ENCODE measurements at places on chromosomes 7 and 10.

DNA sequence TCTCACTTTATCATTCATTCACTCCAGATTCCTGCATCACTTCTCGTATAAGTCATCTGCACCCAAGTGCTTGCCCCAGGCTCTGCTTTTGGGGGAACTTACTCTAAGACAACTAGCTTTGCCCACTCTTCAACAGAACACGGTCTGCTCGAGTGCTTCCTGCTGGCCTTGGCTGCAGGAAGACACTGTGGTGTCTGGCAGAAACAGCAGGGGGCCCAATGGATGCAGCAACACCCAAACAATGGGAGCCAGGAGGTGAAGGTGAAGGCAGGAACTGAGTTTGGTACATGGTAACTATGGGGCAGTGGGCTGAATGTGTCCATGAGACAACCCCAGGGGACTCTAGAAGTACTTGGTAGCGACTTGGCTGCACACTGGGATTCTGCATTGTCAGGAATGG lies 344.0 kb downstream of the REEP3 start:
- no peak for DNase-seq

- DNase-seq: no peak
Observed at GRCh38 chr7:112162784-112163506, 43.3 kb downstream of the DOCK4 start.

GRCh38 chr7:105642264-105642663 lies 61.0 kb upstream of the EFCAB10 start:
- DNase-seq: no peak

- no peak for DNase-seq
Observed at GRCh38 chr10:43402176-43402575, 6.8 kb downstream of the HNRNPF start.

DNA sequence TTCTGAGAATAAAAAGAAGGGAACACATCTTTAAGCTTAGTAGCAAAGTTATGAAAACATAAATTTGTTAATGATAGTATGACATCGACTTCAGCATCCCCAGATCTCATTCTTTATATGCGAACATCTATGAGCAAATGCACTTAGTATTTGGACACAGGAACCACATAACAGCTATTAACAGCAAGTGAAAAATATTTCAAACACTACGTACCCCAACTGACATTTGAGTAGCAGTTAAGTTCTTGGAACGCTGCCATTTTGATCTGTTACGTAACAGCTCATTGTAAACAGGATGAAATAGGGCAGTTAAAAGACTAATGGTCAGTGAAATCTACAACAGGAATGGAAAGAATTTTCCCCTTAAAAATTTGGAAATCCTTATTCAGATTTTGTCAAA lies 428.9 kb downstream of the TNS3 start:
- peak; percentile 87 for DNase-seq

DNA sequence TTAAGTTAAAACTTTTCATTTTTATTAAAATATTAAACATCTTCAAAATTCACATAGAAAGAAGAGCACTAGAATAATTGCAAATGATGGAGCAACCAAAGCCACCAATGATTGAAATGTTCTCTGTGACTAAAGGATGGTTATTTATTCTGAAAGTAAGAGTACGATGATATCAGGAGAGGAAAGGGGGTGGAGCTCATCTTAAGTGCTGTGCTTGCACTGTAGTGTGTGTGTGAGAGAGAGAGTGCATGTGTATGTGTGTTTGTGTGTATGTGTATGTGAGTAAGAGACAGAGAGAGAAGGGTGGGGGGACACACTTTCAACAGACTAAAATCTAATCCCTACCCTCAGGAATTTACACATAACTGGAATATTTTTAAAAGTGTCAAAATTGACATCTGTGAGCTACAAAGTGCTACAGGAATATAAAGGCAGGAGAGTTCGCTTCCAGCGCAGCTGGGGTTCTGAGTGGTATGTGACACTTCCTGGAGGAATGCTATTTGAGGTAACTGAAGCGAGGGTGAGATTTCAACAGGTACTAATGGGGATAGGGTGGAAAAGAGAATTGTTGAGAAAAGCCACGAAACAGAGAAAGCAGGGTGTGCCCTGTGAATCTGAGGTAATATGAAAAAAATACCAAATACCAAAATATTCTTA lies 57.2 kb upstream of the SMNDC1 start:
- peak; percentile 31 for DNase-seq

DNA sequence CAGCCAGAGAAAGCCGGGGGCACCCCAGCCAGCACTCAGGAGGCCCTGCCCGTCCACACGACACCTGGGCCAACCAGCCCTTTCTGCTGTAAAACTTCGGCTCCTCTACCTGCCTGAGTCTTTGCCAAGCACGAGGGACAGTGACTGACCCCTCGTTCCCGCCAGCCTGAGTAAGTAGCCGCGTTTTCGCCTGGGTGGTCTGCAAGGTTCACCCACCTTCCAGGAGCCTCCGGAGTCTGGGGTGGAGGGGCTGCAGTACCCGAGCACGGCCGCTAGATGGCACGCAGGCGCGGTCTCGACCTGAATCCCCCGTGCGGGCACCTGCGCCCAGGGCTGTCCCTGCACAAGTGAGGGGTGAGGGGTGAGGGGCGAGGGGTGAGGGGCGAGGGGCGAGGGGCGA lies 192.7 kb downstream of the PTPRN2 start:
- peak; percentile 20 for DNase-seq

DNA sequence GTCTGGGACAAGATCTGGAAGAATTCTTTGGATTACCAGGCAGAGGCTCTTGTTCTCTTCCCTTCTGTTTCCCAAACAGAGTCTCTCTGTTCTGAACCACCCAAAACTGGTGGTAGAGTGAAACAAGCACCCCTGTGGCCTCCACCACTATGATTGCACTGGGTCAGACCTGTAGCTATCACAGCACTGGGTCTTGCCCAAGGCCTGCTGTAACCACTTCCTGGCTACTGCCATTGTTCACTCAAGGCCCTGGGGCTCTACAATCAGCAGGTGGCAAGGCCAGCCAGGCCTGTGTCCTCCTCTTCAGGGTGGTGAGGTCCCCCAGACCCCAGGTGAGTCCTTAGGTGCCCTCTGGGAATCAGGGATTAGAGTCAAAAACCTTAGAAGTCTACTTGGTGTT lies 4.1 kb upstream of the LRRC17 start:
- no peak for DNase-seq

- no peak for DNase-seq
Observed at GRCh38 chr7:152537639-152538038, 101.8 kb upstream of the KMT2C start.

GRCh38 chr10:110069502-110069982 lies 61.8 kb downstream of the ADD3 start:
- peak; percentile 16 for DNase-seq

GRCh38 chr10:5915451-5915850 lies 25.4 kb downstream of the FBH1 start:
- no peak for DNase-seq

DNA sequence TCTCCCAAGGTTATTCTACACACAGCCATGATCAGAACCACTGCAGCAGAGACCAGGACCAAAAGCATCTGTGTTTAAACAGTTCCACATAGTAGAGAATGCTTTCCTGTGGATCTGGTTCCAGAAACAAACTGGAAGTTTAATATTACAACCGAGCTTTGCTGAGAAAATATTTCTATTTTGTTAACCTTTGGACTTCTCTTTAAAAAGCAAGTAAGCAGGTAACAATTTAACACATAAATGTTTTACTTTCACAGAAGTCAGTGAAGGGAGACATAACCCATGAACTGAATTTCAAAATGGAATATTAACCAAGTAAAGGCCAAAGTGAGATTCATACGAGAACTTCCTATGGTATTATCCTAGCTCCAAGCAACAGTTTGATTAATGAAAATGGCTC lies 98.6 kb upstream of the PHYHIPL start:
- DNase-seq: no peak

DNA sequence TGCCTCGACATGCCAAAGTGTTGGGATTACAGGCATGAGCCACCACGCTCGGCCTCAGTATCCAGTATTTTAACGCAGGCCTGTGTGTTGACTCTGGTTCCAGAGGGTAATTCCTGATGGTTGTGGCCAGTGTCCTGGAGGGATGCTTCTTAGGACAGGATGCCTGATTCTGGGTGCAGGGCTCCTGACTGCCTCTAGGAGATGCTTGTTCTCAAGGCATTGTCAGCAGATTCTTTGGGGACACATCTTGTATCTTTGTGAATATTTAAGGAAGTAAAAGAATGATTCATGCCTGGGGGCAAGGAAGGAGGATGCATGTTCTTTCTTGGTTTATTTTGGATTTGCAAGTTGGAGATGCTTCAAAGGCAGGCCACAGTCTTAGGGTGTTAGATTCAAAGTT lies 2.2 kb downstream of the ZDHHC4 start:
- DNase-seq: no peak

DNA sequence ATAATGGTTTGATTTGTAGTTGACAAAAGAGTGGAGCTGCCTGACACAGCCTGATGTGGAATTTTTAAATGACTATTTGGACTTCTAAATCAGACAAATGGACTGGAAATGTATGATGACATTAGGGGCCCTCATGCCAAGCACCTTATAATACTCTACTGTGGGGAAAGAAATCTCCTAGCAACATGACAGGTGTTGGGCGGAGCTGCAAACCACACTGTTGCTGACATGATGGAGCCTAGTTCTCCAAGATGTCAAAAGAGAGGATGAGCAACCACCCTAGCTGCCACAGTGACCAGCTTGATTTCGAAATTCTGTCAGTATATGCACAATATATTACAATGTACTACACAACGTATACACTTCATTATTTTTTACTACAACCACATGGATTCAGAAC lies 65.8 kb downstream of the RHOBTB1 start:
- no peak for DNase-seq

GRCh38 chr7:45511721-45512597 lies 62.2 kb upstream of the ADCY1 start:
- DNase-seq: no peak

DNA sequence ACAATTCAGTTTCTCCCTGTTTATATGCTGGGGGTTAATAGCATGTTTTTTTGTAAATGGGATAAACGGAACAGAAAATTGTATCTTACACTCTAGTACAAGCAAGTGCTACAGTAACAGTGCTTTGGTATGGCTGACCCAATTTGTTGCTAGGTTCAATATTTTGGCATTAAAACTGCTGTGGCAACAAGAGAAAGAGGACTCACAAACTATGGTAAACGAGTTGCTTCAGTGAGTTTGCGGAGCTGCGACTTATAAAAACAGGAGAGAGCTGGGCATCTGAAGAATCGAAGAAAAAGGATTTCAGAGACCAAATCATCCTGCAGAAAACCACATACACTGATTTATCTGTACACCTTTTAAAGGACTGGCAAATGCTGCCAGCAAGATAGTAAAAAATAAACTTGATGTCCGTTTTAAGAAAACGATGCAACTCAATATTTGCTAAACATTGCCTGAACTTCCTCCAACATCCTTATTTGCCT lies 2.2 kb downstream of the GLUD1 start:
- DNase-seq: peak; percentile 61

- peak; percentile 9 for DNase-seq
Observed at GRCh38 chr7:88090671-88091070, 129.2 kb downstream of the SRI start.

- no peak for DNase-seq
Observed at GRCh38 chr7:45575501-45576248, 1.5 kb downstream of the ADCY1 start.

GRCh38 chr7:17239683-17240521 lies 58.5 kb upstream of the AHR start:
- DNase-seq: peak; percentile 63

DNA sequence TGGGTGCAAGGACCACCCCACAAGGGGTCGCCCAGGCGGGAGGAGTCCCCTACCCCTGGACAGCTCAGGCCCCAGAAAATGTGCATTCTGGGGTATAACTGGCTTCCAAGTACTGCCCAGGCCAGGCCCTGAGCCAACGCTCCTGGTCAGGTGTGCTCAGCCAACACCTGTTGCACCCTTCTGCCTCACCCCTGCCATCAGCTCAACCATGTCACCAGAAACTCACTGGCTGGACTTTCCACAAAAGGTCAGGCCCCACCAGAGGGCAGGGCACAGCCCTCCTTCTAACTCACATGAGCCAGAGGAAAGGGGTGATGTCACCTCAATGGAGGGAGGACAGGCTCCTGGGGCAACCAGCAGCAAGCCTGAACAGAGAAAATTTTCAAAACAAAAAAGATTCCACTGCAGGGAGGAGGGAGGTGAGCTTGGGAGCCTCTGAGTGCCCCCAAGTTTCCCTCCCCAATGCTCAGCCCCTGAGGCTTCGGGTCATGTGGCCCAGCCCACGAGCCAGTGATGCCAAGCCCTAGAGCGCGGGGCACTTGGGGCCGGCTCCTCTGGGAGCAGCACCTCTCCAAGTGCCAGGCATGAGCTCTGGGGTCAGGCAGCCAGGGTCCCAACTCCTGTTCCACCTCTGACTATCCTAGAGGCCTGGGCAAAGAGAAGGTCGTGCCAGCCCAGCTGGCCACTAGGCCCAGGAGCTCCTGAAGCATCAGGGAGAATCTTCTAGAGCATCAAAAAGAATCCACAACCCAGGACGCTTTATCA lies 2.2 kb downstream of the OGDHL start:
- no peak for DNase-seq

DNA sequence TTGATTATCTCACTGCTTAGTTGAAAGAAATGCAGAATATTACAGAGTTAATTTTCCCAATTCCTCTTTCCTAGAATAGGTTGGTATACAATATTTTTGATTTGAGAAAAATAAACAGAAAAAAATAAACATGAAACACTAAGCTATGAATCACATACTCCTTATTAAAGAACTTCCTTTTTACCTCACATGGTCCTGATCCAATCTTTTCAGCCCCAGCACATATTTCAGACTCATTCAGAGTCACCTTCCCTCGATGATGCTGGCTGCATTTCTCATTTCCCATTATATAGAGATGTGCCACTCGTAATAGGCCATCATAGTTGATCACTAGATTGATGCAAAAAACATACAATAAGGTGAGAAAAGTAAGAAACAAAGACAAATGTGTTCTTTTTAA lies 64.6 kb downstream of the HGF start:
- DNase-seq: no peak

DNA sequence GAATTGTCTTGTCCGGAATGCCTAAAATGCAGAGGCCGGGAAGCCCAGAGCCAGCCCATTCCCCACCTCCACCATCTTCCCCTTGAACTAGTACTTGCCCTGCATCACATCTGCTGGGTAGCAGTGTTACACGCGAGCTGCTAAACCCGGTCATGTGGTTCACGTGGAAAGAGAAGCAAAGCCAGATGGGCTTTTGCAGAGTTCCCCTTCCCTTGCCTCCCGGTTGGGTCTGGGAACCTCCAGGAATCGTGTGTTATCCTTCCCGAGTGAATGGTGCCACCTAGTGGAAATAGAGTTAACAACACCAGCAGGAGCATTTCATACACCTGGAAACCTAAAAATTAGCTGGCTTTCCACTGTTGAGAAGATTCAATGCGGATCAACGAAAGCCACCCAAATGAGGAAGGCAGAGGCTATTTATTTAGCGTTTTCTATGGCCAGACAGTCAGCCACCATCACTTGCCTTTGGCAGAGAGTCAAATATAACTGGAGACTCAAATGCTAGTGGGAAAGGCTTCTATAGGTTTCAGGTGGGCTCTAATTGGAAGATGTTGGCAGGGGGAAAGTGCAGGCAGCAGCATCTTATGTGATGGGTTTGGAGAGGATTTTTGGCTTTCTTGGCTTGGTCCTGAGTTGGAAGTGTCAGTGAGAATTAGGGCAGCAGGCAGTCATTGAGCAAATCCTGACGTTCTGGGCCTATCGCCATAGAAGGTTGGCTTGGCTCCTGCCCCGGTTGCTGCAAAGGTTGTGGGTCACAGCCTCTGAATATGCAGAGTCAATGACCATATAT lies 12.9 kb upstream of the DENND2A start:
- DNase-seq: peak; percentile 87
